Muscle of arm (tissue), 14 donors: ENCODE measurements at places on chromosomes 2 and 18. TPM values are rescaled to one million over a fixed set of nuclear protein-coding genes. Genes with fewer than 3 reads are reported as not detected.

Gene CCDC85A
- polyA plus RNA-seq, result 3.2 TPM

Gene CTNNA2
- polyA plus RNA-seq, result 1.0 TPM

Gene GCG
- polyA plus RNA-seq, result 28.4 TPM

- DNase-seq, result no peak
These were observed 251.7 kb upstream of the HNRNPA3 start for GRCh38 chr2:176960736-176961520.

DNA sequence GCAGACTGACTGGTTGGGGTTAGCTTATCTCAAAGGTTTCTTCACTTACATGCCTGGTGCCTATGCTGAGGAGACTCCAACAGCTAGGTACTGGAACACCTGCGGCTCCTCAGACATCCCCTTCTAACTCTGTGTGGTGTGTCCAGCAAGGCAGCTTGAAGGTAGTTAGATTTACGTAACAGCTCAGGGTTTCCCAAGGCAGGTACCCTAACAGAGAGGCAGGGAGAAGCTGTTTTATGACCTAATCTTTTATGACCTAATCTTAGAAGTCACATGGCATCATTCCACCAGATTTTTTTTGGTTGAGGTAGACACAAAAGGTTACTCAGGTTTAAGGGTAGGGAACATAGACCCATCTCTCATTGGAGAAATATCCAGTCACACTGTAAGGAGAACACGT is 17.4 kb upstream of the PAPOLG start:
- DNase-seq, result no peak
